Colonic mucosa (tissue), 4 donors: ENCODE measurements at places on chromosomes 3 and 15.

DNA sequence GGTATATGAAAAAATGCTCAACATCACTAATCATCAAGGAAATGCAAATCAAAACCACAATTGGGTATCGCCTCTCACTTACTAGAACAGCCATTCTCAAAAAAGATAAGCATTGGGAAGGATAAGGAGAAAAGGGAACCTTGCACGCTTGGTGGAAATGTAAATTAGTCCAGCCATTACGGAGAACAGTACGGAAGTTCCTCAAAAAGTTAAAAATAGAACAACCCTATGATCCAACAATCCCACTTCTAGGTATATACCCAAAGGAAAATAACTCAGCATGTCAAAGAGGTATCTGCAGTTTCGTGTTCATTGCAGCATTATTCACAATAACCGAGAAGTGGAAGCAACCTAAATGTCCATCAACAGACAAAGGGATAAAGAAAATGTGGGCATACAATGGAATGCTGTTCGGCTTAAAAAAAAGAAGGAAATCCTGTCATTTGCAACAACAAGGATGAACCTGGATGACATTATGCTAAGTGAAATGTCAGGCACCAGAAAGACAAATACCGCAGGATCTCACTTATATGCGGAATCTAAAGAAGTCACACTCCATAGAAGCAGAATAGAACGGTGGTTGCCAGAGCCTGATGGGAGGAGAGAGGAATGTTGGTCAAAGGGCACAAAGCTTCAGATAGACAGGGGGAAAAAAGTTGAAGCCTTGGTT, 11.7 kb upstream of the CMTM7 start:
- DNase-seq, result no peak
- no peak overlapping the region for H3K4me3 ChIP-seq
- no peaks in the 10 kb centered on the region for H3K27me3 ChIP-seq
- H3K4me1 ChIP-seq, result no peaks in the 10 kb centered on the region

DNA sequence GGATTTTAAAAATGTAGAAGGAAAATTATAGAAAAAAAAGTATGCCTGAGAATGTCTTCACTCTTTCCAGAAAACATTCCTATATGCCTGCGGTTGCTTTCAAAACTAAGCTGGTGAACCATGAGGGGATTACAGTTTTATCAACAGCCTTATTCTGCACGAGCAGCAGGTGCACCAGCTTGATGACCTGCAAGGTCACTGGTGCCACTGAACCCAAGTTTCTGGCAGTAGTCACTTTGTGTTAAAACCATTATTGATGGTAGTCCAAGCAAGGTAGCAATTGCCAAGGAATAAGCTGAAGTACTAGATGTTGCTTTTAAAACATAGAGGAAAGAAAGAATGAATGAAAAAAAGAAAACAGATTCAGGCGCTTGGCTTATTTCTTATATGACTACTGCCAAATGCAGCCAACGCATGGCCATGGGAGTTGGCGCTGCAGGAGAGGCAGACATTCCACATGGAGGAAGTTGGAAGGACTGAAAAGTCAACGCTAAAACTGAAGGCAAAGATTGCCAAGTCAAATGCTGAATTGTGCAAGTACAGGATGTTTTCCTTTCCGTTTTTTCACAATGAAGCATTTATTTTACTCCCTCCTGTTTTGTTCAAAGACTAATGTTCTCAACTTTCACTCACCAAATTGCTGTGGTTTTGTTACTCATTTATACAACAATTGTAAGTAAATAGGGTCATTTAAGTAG, 601.4 kb downstream of the CADM2 start:
- no peaks in the 10 kb centered on the region for H3K27me3 ChIP-seq
- H3K4me1 ChIP-seq, result no peaks in the 10 kb centered on the region
- no peaks in the 10 kb centered on the region for H3K36me3 ChIP-seq
- DNase-seq, result no peak

GRCh38 chr15:92951800-92952457, 51.8 kb downstream of the CHD2 start:
- no peak overlapping the region for H3K27ac ChIP-seq
- H3K4me1 ChIP-seq, result no peaks in the 10 kb centered on the region
- no peak for DNase-seq
- no peak overlapping the region for H3K4me3 ChIP-seq
- H3K27me3 ChIP-seq, result no peaks in the 10 kb centered on the region

- H3K4me3 ChIP-seq, result no peak overlapping the region
- no peak for DNase-seq
- no peak overlapping the region for H3K27ac ChIP-seq
- H3K4me1 ChIP-seq, result no peaks in the 10 kb centered on the region
- no peaks in the 10 kb centered on the region for H3K36me3 ChIP-seq
Measured at GRCh38 chr3:113834983-113835382, 3.6 kb upstream of the GRAMD1C start.

GRCh38 chr15:80660119-80660518, 35.0 kb upstream of the ABHD17C start:
- H3K36me3 ChIP-seq, result no peaks in the 10 kb centered on the region
- H3K27ac ChIP-seq, result no peak overlapping the region
- H3K4me3 ChIP-seq, result no peak overlapping the region
- no peak for DNase-seq
- no peaks in the 10 kb centered on the region for H3K4me1 ChIP-seq

- no peaks in the 10 kb centered on the region for H3K36me3 ChIP-seq
- H3K27ac ChIP-seq, result peak overlapping the region; percentile 76
- no peak overlapping the region for H3K4me3 ChIP-seq
- DNase-seq, result no peak
- H3K27me3 ChIP-seq, result no peaks in the 10 kb centered on the region
Measured at GRCh38 chr3:57999417-58000115, 8.7 kb upstream of the FLNB start.
